ENCODE measurements at places on chromosomes 11 and 22. TPM values are rescaled to one million over a fixed set of nuclear protein-coding genes. Genes with fewer than 3 reads are reported as not detected.

Gene OR5P2
- total RNA-seq, result not detected

Gene INPP5J
- total RNA-seq, result 2.5 TPM

Gene OR52I2
- total RNA-seq, result not detected

Gene SOX6
- total RNA-seq, result 23.6 TPM

Gene KCNJ4
- 6.6 TPM for total RNA-seq

All from temporal lobe (tissue), 4 donors.